NCI-H345 (cell line): ENCODE measurements at places on chromosomes 13 and 19.

DNA sequence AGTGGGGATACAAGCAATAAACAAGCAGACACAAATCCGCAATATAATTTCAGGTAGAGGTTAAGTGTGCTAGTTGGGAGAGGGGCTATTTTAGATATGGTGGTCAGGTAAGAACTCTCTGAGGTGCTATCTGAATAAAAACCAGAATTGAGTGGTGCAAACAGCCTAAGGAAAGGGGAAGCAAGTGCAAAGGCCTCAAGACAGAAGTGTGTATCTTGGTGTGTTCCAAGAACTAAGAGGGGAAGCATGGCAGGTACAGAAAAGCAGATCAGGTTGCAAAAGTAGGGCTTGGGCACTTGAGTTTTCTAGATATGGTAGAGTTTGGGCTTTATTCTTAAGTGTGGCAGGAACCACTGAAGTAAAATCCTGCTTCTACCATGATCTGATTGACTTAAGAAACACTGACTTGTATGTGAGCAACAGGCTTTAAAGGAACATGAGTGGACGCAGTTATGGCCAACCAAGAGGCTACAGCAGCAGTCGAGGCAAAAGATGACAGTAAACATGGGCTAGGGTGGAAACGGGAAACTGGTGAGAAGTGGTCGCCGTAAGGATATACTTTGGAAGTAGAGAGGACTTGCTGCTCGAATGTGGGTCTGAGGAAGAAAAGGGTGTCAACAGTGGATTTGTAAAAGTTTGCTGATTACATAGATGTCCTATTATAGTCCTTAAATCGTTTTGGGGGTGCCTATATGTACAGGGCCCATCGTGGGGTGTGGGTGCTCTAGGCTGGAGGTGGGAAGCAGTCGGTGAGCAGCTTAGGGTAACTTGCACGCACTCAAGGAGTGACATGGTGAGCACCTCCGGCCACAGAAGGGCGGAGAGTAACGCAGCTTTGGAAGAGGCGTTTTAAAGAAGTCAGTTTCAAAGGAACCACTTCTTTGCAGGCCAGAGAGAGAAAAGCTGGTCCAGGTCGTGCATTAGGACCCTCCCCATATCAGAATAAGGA lies 677 bp downstream of the TGDS start:
- no peak for DNase-seq

DNA sequence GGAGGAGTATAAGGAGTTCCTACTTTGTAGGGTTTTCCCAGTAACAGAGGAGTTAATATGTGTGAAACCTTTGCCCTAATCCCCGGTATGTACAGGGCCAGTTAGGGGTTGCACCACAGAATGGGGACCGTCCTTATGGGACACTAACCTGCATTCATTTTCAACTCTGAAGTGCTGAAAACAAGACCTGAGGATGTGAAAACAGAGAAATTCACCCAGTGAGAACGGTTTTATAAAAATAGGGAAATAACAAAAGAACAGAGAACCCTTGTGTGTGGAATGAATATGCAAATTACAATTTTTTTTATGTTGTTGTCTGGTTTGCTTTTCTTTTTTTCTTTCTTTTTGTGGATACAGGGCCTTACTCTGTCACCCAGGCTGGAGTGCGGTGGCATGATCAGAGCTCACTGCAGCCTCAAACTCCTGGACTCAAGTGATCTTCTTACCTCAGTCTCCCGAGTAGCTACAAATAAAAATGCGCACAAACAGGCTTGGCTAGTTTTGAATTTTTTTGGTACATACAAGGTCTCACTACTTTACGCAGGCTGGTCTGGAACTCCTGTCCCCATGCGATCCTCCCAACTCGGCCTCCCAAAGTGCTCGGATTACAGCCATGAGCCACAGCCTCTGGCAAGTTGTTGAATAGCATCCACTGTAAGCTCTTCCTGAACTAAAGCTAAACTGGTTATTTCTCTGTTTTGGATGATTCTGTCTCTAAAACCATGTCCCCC lies 10.6 kb downstream of the CLC start:
- no peak for DNase-seq

DNA sequence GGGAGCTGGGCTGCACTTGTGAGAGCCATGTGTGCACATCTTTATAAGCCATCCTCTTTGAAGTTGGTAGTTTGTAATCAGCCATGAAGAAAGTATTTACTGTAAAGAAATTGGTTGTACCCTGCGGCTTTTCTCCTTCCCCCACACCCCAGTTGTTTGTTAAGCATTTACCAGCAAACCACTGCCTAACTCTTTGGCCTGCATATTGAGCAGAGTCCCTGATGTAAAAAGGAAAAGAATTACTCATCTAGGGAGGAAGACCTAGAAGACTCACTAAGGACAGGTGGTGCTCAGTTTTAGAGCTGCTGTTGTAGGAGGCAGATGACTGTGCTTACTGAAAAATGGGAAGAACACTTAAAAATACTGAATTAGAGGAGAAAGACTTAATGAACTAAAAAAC lies 245.3 kb downstream of the PCCA start:
- no peak for DNase-seq

DNA sequence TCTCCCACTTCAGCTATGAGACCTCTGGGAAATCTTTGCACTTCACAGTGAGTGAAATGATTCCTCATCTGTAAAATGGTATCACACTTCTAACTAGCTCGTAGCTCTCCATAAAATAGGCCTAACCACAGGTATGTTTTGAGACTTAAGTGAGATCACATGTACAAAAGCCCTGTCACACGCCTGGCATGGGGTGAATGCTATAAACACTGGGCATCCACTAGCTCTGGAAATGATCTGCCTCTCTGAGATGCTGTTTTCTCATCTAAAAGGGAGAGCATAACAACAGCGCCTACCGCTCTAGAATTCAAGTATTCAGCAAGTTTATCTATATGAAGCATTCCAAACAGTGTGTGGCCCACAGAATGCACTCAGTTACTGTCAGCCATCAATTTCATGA lies 2.2 kb downstream of the AKT2 start:
- DNase-seq: no peak

DNA sequence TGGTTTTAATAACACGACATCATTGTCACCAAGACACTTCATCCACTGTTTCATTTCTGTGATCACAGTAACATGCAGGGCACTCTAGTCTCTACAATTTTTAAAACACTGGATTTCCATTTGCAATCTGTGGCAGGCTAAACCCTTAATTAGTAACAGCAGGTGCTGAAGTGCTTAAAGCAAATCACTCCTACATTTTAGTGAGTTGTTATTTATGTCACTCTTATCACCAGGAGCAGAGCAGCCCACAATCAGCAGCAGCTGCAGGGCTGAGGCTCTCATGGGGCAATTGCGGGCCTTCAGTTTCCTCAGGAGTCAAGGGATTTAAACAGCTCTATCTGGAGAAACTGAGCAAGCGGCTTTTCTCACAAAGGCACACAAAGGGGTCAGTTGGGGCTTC lies 1.6 kb downstream of the SOHLH2 start:
- DNase-seq: no peak

DNA sequence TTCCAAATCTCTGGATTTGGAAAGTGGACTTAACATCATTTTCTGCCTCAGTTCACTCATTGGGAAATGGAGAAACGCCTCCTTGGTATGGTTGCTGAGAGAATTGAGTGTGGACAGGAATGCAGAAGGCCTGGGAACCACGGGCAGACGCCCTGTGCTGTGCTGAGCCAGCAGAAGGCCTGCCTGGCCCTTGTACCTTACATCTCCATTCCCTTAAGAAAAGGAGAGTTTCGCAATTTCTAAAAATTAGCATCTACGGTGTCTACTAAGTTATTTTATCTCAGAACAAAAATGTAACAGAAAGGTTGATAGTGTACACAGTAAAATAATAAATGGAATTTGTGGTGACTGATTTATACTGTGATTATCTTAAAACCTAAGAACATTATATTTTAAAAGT lies 78.7 kb downstream of the IPO5 start:
- no peak for DNase-seq

DNA sequence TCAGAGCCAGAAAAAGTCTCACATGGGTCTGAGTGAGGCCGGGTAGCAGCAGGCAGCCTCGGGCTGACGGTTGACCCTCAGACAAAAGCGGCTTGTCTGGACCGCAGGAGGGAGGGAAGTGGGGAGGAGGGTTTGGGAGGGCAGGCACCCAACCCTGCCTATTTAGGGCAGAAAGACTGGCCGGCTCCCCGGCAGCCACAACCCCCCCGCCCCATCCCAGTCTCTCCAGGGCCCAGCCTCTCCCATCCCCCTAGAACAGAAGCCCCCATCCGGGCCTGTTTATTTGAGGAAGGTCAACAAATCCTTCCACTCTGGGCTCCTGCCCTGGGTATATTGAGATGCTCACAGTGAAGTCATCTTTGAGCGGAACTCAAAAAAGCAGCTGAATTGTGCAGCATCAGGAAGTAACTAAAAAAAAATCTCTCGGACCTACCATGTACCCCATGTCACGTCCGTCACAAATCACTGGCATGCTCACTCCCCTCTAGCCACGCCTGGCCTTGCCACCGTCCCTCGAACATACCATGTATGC lies 6.3 kb downstream of the DACT3 start:
- DNase-seq: no peak

DNA sequence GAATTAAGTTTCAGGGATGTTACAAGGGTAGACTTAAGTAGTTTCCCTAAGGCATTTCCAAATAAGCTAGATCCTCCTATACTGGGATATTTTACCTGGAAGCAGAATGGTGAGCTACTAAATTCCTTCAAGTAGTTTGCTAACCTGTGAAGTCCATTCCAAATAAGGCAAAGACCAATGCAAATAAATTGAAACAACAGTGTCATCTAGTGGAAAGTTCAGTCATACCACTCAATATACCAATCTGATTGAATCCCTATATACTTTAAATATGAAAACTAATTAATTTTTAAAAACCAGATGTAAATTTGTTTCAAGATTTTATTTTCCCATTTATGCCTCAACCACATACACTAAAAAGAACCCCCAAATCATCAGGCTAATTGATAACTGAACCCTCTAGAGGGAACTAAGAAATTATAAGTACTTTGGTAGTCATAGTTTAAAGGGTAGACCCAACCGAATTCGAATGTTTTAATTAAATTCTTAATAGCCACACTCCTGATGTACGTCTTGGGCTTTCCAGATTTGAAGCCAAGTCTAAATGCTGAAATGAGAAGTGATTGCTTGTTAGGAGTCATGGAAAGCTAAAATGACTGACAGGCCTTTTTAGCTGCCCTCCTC lies 223.7 kb downstream of the TBC1D4 start:
- DNase-seq: peak; percentile 19

GRCh38 chr19:46202426-46202825 lies 27.1 kb upstream of the IGFL1 start:
- DNase-seq: no peak

DNA sequence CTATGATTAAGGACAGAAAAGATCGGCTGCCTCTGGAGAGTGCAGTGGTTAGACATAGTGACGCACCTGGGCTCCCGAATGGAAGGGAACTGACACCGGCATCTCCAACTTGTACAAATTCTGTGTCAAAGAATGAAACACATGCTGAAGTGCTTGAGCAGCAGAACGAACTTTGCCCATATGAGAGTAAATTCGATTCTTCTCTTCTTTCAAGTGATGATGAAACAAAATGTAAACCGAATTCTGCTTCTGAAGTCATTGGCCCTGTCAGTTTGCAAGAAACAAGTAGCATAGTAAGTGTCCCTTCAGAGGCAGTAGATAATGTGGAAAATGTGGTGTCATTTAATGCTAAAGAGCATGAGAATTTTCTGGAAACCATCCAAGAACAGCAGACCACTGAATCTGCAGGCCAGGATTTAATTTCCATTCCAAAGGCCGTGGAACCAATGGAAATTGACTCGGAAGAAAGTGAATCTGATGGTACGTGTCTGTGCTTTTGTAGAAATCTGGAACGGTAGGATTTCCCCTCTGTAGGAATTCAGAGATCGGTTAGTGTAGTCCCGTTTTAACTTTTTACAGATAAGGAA lies 16.9 kb downstream of the ERCC5 start:
- no peak for DNase-seq

DNA sequence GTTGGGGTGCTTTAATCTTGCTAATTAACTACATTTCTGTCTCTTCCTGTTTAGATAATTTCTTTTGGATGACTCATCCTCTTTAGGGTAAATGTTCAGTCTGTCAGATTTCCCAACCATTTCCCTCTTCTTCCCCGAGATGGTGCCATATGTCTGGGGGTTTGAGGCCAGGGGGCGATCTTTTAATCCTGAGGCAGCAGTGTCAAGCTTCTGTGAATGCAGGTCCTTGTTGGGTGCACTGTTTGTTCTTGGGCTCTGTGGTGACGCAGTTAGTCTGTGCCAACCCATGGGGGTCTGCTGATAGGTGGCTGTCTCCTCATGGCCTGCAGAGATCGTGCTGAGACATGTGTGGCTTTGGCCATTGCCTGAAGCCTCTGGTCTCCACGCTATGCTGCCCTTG lies 420.4 kb downstream of the NDFIP2 start:
- DNase-seq: no peak

GRCh38 chr19:12953138-12953798 lies 3.8 kb downstream of the GADD45GIP1 start:
- DNase-seq: no peak
